ENCODE measurements at places on chromosomes 11 and 22. TPM values are rescaled to one million over a fixed set of nuclear protein-coding genes. Genes with fewer than 3 reads are reported as not detected.

- no peak overlapping the region for H3K27ac ChIP-seq
- H3K27me3 ChIP-seq: no peaks in the 10 kb centered on the region
- no peak overlapping the region for H3K4me3 ChIP-seq
- no peak for DNase-seq
- peaks cover 18% of the 10 kb centered on the region for H3K4me1 ChIP-seq
Measured at GRCh38 chr11:64784813-64785581, 6.7 kb upstream of the SF1 start.

Gene TRIM34
- total RNA-seq: 11.6 TPM

- H3K27ac ChIP-seq: peak overlapping the region; percentile 47
- peak overlapping the region; percentile 67 for H3K4me3 ChIP-seq
- no peaks in the 10 kb centered on the region for H3K4me1 ChIP-seq
- no peaks in the 10 kb centered on the region for H3K36me3 ChIP-seq
Measured at GRCh38 chr11:63613517-63614135, 607 bp downstream of the PLAAT3 start.

DNA sequence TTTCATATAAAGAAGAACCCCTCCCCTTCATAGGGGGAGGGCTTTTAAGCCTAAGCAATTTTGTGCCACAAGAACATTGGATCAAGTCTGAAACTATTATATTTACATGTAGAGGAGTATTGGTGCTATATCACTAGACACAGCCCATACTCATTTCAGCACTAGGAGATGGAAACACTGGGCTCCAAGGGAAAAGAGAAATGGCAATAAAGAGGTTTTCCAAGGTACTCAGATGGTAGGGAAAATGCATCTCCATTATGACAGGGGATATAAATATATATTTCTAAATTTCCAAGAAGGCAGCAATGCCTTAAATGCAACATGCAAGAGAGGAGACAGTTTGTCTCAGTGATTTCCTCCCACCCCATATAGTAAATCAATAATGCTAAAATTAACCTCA, 209.0 kb downstream of the RAB38 start:
- H3K27ac ChIP-seq: no peak overlapping the region
- no peaks in the 10 kb centered on the region for H3K4me1 ChIP-seq
- no peaks in the 10 kb centered on the region for H3K36me3 ChIP-seq
- H3K27me3 ChIP-seq: no peaks in the 10 kb centered on the region

DNA sequence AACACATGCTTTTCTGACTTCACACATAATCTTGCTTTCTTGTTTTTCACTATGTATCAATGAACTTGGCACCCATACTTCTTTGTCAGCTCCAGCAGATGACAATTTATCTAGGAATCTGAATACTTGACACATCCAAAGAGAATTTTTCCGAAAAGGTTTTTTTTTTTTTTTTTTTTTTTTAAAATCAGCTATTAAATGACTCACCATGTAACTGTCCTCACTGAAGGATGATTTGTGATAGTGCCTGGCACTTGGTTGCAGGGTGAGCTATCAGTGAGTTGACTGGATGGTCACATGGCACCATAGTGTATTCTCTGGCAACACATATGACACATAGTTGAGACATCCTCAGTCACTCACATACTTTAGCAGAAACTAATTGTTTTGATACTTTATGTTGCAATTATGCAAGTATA, 133.4 kb upstream of the E2F8 start:
- no peaks in the 10 kb centered on the region for H3K4me1 ChIP-seq

DNA sequence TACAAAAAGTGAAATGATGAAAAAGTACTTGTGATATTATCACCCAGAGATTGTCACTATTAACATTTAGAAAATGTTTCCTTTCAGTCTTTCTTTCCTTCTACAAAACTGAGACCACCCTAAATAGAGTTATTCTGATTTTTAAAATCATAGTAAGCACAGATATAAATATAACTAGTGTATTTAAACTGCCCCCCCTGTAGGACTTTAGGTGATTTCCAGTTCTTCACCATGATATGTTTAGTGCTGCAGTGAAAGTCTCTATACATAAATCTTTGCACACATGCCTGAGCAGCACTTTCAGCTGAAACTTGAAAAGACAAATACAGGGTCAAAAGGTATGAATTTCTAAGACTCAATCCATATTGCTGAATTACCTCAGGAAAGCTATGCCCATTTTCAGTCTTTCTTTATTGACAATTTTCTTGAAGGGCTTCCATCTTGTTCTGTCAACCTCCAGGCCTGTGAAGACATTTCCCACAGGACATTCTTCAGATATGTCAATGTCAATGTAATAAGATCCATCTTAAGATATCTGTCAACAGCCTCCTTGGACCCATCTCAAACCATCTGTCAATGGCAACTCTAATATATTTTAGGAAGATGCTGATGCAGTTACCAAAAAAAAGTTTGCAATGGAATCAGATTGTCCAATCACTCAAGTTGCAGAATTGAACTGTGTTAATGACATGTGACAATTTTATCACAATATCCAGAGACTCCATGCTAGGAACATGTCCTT, 30.8 kb upstream of the LDLRAD3 start:
- H3K27ac ChIP-seq: no peak overlapping the region
- no peaks in the 10 kb centered on the region for H3K36me3 ChIP-seq
- DNase-seq: no peak
- H3K27me3 ChIP-seq: no peaks in the 10 kb centered on the region
- H3K4me1 ChIP-seq: no peaks in the 10 kb centered on the region
- no peak overlapping the region for H3K4me3 ChIP-seq

DNA sequence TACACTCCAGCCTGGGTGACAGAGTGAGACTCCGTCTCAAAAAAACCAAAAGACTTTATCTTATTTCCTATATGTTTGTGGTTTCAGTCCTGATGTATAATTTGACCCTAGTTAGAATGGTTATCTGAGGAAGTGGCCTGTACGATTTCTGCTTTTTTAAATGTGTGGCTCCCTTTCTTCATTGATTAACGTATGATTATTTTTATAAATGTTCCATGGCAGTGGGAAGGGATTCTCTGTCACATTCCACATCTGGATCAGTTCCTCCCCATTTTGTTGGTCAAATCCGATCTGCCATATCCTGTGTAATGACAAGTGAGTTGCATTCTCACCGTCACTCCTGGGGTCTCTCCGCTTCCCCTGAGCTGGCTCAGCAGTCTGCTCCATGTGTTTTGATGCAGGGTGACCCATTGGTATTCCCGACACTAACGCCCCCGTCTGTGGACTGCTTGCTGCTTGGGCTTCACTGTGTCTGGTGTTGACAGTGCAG, 20.3 kb downstream of the NEAT1 start:
- no peak for DNase-seq
- H3K4me3 ChIP-seq: no peak overlapping the region
- peaks cover 41% of the 10 kb centered on the region for H3K36me3 ChIP-seq
- H3K27me3 ChIP-seq: no peaks in the 10 kb centered on the region
- no peak overlapping the region for H3K27ac ChIP-seq

GRCh38 chr11:23022854-23023253, 162.6 kb upstream of the CCDC179 start:
- DNase-seq: no peak
- no peaks in the 10 kb centered on the region for H3K36me3 ChIP-seq
- H3K4me1 ChIP-seq: no peaks in the 10 kb centered on the region
- H3K27me3 ChIP-seq: no peaks in the 10 kb centered on the region

Gene KCNQ1OT1
- 0.36 TPM for total RNA-seq

Gene IL10RA
- 398 TPM for total RNA-seq

DNA sequence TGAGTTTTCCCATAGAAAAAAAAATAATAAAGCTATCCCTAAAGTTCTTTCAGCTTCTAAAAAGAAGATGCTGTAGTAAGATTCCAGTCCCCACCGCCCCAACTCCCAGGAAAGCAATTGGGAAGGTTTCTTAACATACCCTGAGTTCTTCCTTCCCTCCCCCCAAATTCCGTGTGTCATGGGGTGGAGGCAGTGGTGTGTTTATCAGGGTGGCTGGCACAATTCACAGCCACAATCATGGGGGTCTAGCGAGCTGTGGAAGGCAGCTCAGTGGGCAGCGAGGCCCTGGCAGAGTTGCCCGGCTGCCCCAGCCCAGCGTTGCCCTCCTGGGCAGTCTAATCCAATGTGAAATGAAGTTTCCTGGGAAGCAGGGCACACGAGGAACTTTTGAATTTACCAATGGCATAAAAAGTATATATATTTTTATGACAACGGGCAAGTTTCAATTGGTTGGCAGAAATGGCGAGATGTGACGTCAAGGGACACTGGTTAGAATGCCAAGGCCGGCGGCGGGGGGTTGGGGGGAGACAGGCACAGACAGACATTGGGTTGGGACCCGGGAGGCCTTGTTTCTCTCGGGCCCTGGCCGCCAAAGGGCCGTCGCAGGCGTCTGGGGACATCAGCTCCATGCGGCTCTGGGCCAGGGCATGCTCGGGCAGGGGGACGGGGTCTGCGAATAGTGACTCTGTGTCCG, 80.7 kb upstream of the PPARA start:
- DNase-seq: peak; percentile 56
- H3K36me3 ChIP-seq: no peaks in the 10 kb centered on the region
- peak overlapping the region; percentile 69 for H3K27ac ChIP-seq
- peaks cover 46% of the 10 kb centered on the region for H3K4me1 ChIP-seq
- peak overlapping the region; percentile 29 for H3K4me3 ChIP-seq
- no peaks in the 10 kb centered on the region for H3K27me3 ChIP-seq

GRCh38 chr22:34880662-34881061, 185.3 kb upstream of the ISX start:
- no peak overlapping the region for H3K27ac ChIP-seq
- no peaks in the 10 kb centered on the region for H3K36me3 ChIP-seq
- H3K4me1 ChIP-seq: no peaks in the 10 kb centered on the region
- no peaks in the 10 kb centered on the region for H3K27me3 ChIP-seq
- no peak overlapping the region for H3K4me3 ChIP-seq

DNA sequence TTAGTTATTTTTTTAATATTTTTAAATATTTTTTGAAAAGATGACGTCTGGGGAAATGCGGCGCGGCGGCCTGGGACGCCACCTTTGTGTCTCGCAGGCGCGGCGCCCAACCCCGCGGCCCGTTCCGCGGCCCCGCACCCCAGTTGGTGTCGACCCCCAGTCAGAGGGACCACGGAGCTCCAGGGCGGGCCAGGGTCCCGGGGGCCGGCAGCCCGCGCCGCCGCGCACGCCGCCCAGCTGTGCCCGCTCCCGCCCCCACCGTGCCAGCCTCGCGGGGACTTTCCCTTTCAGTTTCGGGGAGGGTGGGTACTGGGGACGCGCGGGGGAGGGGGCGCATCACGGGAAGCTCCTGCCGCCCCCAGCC, 1.6 kb downstream of the CCND1 start:
- H3K4me1 ChIP-seq: peaks cover 45% of the 10 kb centered on the region
- peaks cover 27% of the 10 kb centered on the region for H3K27me3 ChIP-seq
- DNase-seq: peak; percentile 26
- no peak overlapping the region for H3K4me3 ChIP-seq
- no peaks in the 10 kb centered on the region for H3K36me3 ChIP-seq
- no peak overlapping the region for H3K27ac ChIP-seq

Gene PHF21B
- total RNA-seq: not detected

DNA sequence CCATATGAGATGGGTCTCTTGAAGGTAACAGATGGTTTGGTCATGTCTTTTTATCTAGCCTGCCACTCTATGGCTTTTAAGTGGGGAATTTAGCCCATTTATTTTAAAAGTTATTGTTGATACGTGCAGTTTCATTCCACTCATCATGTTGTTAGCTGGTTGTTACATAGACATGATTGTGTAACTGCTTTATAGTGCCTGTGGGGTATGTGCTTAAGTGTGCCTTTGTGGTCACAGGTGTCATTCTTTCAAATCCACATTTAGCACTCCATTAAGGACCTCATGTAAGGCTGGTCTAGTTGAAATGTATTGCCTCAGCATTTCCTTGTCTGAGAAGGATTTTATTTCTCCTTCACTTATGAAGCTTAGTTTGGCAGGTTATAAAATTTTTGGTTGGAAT, 263.8 kb upstream of the LUZP2 start:
- H3K4me3 ChIP-seq: no peak overlapping the region
- no peaks in the 10 kb centered on the region for H3K36me3 ChIP-seq
- H3K4me1 ChIP-seq: no peaks in the 10 kb centered on the region
- DNase-seq: no peak
- H3K27me3 ChIP-seq: no peaks in the 10 kb centered on the region

- DNase-seq: no peak
- H3K4me1 ChIP-seq: no peaks in the 10 kb centered on the region
- H3K4me3 ChIP-seq: no peak overlapping the region
- H3K27me3 ChIP-seq: no peaks in the 10 kb centered on the region
Measured at GRCh38 chr11:80816966-80817365, 1376.1 kb upstream of the TENM4 start.

Gene CNTN5
- total RNA-seq: not detected

GRCh38 chr11:114813189-114813718, 134.9 kb downstream of the NXPE2 start:
- no peak overlapping the region for H3K27ac ChIP-seq
- no peak for DNase-seq
- no peaks in the 10 kb centered on the region for H3K4me1 ChIP-seq

GRCh38 chr11:79487412-79487811, 46.6 kb upstream of the TENM4 start:
- DNase-seq: no peak
- no peak overlapping the region for H3K27ac ChIP-seq
- H3K4me3 ChIP-seq: no peak overlapping the region
- H3K36me3 ChIP-seq: no peaks in the 10 kb centered on the region
- H3K4me1 ChIP-seq: no peaks in the 10 kb centered on the region
- H3K27me3 ChIP-seq: no peaks in the 10 kb centered on the region

DNA sequence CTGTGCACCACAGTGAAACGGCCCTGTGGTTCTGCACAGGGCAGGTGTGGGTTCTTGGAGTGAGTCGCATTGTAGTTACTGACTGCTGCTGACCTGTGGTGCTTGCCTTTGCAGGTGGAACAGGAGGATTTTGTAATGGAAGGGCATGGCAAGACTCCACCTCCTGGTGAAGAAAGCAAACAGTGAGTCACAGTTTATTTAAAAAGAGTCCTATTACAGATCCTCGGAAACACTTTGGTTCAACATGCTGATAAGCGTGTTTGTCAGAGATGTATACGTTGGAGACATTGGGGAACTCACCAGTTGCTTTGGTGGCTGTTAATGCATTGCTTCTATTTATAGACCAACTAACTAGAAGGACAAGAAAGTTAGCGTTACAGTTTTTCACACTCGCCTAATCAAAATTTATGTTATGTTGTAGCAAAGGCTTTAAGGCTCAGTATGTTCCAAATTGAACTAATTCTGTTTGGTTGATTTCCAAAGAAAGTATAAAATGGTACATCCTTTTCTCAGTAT, 21.7 kb upstream of the TNRC6B start:
- no peaks in the 10 kb centered on the region for H3K4me1 ChIP-seq
- no peak overlapping the region for H3K4me3 ChIP-seq
- H3K27ac ChIP-seq: no peak overlapping the region
- no peak for DNase-seq
- H3K27me3 ChIP-seq: no peaks in the 10 kb centered on the region

Gene LRRN4CL
- 0.12 TPM for total RNA-seq

Gene DENND5A
- total RNA-seq: 61.9 TPM

- H3K27me3 ChIP-seq: no peaks in the 10 kb centered on the region
- no peak overlapping the region for H3K4me3 ChIP-seq
- no peak overlapping the region for H3K27ac ChIP-seq
- H3K36me3 ChIP-seq: no peaks in the 10 kb centered on the region
- no peak for DNase-seq
Measured at GRCh38 chr11:18853086-18853720, 61.6 kb upstream of the PTPN5 start.

Gene XNDC1N
- total RNA-seq: 26.2 TPM

Gene ANGPTL5
- not detected for total RNA-seq

- no peaks in the 10 kb centered on the region for H3K36me3 ChIP-seq
- DNase-seq: no peak
- no peak overlapping the region for H3K4me3 ChIP-seq
- H3K27ac ChIP-seq: no peak overlapping the region
Measured at GRCh38 chr11:44687388-44687787, 39.4 kb upstream of the TSPAN18 start.

All from CD4-positive, alpha-beta memory T cell (primary cell).